ENCODE measurements at places on chromosomes 5 and 9.

DNA sequence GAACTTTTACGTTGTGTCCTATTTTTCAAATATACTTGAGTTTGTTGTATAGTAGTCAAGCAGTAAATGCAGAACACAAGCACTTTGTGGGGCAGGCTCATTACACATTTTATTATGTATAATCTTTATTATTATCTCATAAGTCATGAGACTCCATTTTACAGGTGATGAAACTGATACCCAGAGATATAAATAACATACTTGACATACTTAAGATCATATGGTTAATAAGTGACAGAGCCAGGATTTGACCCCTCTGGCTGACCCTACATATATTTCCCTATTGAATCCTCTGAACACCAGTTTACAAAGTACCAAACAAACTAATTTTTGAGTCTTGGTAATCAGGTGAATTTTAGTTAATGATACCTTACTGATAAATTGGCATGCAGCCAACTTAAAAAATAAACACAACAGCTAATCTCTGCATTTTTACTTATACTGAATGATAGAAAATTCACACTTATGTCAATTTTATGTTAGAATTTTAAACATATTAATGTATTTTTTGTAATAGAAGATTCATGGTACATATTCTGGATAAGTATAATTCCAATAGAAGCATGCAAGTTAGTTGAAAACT lies 305.0 kb upstream of the MEF2C start:
- no peak for DNase-seq

- no peak for DNase-seq
These were observed 36.1 kb upstream of the NEK6 start for GRCh38 chr9:124221676-124222075.

DNA sequence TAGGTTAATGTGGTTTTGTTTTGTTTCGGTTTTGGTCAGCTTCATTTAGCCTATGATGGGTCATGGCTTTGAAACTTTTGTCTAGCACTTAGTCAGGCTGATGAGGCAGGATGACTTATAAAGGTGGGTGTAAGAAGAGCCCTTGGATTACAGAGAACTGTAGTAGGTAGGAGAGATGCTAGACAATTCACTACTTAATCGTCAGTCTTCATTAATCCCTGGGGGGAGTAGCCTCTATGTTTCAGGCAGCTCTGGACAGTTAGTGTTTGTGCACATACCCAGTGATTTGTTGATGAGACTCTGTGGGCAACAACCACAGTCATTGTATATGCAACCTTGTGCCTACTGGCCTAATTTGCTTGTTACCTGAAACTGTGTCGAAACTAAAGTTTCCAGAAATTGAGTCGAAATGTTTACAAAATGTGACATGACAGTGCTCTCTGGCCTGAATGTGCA lies 113.3 kb downstream of the MTREX start:
- DNase-seq = no peak

GRCh38 chr9:135077497-135078200 lies 9.8 kb upstream of the OLFM1 start:
- no peak for DNase-seq

GRCh38 chr9:129692534-129692933 lies 27.1 kb downstream of the PRRX2 start:
- no peak for DNase-seq

DNA sequence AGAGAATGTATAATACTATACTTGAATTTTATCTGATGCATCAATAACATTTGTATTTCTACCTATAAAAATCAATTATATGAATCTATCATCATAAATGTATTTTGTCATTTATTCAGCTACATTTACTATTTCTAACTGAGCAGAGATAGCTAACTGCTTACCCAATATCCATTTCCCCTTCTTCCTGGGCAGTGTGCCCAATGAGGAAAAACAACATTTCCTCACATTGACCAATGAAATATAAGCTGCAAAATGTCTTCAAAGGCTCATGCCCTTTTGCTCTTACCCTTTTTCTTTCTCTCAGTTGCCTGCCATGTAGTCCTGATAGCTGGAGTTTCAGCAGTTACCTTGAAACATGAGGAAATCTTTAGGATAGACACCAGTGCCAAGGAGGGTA lies 385.8 kb upstream of the PCSK5 start:
- no peak for DNase-seq

- peak; percentile 75 for DNase-seq
These were observed 146.6 kb downstream of the GAPVD1 start for GRCh38 chr9:125407974-125408900.

GRCh38 chr9:1042466-1042865 lies 7.7 kb upstream of the DMRT2 start:
- no peak for DNase-seq

DNA sequence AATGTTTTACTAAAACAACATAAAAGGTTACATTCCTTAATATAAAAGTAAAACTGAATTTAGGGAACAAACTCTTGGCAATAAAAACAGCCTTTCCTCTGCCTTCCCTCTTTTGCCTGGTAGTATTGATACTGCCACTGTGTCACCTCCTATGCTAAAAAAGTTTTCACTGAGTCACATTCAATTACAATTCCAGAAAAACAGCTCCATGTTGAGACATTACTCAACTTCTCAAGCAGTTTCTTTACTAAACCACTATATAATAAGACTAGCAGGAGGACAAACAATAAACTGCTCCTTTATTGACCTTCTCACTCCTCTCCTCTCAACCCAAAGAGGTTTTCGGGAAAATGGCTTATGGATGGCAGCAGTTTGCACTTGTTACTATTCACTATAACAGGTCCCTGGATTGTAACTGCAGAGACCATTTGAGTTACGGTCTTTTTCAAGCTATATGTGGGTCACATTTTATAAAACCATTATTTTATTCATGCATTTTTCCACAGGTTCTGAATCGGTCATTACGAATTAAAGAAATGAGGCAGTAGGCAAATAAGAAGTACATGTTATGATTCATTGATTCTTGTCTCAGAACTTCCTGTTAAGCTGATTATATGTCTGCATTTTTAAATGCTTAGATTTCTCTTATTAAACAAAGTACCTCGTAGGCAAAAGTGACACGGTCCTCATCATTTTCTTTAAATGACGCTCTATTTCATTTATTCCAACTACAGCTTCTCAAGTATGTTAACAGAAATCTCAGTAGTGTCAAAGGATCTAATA lies 2.1 kb downstream of the ZDHHC21 start:
- peak; percentile 34 for DNase-seq

DNA sequence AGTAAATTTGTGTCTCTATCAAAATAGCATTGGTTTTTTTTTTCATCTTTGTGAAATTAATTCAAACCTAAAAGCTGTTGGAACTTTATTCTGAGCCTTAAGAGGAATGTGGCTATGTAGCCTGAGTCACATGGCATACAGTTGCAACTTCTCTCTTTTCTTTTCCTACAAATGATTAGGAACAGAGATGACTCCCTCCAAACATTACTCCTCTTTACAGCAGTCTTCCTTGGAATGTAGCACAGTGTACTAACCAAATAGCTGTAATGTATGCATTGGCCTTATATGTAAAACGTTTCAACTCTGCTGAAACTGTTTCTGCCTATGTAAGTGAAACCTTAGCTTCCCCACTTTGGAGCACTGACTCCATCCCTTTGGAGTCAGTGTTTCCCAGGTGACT lies 100.9 kb upstream of the MAP1B start:
- no peak for DNase-seq

GRCh38 chr9:22654833-22655232 lies 208.2 kb downstream of the DMRTA1 start:
- no peak for DNase-seq

- DNase-seq = no peak
These were observed 8.8 kb downstream of the ATP10B start for GRCh38 chr5:160843240-160843639.

- DNase-seq = no peak
These were observed 270.4 kb upstream of the TMEM161B start for GRCh38 chr5:88539026-88539425.

DNA sequence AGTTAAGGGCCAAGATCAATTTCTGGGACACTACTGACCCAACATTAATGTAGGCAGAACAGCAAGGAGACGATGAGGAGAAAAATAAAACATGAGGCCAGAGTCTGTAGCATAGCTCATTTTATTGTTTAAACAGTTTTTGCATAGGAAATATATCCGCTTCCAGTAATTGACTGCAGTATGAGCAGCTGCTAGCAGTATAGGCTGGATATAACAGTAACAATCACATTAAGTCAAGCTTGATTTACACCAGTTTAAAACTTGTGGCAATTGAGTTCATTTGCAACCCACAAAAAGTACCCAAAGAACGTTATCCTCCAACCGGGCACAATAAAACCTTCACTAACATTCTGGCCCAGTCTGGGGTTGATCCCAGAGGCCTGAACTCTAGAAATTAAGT lies 232.2 kb downstream of the NFIB start:
- DNase-seq = no peak

DNA sequence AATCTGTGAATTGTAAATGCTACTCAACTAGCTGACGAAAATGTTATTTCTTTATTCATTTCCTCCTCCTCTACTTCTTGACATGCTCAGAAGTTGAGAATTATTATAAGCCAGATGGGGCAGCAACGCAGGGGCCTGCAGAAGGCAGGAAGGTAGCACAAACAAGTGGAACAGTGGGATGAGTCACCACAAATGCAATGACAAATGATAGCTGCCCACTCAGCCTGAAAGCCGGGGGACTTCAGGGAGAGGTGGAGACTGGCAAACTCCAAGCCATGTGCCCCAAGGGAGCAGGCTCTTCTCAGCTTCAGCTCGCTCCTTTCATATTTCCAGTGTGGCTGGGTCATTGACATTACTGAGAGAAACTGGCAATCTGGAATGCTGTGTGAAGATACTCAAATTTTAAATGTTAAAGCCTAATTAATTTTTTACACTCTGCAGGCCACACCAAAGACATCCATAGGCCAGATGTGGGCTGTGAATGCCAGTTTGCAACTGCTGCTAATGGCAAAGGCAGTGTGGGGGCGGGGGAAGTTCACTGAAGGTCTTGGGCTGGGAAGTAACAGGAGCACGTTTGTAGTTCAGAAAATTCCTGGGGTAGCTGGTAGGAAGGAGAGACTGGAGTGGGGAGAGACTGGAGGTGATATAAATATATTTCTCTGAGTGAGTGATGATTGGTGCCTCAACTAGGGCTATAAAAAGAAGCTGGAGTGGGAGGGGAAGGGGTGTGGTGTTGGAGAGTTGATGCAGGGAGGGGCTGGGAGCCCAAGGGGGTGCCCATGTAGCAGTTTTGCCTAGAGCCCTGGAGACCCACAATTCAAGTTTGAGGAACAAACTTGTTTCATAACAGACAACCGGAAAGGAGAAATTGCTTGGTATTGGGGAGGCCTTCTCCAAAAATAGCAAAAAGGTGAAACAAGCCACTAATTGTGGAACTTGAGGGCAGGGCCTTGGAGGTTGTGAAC lies 20.8 kb upstream of the ADRB2 start:
- no peak for DNase-seq

DNA sequence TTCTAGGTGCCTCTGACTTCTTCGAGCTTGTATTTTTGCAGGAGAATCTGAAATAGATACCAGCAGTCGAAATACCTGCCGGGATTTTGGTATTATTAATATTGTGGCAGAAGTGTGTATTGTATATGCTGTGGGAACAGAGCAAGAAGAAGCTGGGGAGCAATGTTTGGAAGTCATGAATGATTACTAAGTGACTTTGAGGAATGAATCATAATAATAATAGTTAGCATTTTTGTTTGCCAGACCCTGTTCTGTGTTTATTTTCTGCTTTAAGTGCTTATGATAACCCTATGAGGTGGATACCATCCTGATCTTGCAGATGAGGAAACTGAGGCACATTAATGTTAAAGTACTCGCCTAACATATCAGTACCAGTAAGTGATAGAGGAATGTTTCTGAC lies 32.4 kb downstream of the RAB24 start:
- no peak for DNase-seq

- DNase-seq = no peak
These were observed 17.3 kb downstream of the PRKAA1 start for GRCh38 chr5:40780858-40781257.

DNA sequence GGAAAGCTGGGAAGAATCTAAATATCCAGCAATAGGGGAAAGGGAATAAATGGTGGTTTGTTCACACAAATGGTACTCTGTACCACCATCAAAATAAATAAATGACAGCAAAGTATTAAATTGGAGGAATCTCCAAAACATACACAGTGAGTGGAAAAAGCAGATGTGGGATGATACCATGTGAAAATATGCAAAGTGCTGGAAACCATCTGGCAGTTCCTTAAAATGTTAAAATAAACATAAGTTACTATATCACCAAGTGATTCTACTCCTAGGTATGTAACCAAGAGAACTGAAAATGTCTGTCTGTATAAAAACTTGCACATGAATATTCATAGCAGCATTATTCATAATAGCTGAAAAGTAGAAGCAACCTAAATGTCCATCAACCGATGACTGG lies 41.9 kb upstream of the TEX48 start:
- no peak for DNase-seq

DNA sequence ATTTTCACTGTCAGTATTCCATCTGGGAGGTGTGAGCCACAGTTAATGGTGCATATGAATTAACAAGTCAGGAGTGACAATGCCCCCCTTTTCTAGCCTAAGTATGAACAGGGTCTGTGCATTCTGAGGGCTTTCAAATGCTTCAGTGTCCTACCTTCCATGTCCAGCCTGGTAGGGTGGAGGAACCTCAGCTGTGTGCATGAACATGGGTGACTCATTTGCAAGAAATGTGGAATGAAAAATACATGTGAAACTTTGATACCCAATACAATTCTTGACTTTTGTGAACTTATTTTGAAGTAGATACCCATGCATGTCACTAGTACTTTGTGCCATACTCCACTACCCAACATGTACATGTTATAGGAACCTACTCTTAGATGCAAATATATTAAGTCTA lies 375.8 kb downstream of the SEMA5A start:
- no peak for DNase-seq

GRCh38 chr5:23419115-23419514 lies 88.3 kb upstream of the PRDM9 start:
- no peak for DNase-seq

- no peak for DNase-seq
These were observed 59.1 kb upstream of the SH3GL2 start for GRCh38 chr9:17519761-17520160.

DNA sequence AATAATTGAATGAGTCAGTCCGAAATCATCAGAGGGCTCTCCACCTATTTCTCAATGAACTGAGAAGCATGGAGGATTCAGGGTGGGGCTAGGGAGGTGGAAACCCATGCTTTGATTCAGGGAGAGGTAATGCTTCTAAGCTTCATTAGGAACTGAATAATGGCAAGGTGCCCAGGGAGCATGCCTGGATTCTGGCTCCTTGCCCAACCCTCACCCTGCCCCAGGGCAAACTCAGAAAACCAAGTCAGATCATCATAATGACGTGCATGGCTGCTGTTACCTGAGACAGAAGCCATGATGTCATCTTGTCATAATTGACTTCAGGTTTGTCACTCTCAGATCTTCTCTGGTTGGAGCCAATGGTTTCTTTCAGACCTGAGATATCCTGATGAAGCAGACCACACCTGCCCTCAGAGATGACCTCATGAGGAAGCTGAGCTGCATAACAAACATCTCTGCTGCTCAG lies 199.6 kb downstream of the SYK start:
- no peak for DNase-seq

- DNase-seq = no peak
These were observed 138.7 kb upstream of the GHR start for GRCh38 chr5:42284584-42284983.
